ENCODE measurements at places on chromosomes 2 and 18.

GRCh38 chr2:8134473-8134932 is 547.4 kb upstream of the ID2 start:
- no peak for DNase-seq

DNA sequence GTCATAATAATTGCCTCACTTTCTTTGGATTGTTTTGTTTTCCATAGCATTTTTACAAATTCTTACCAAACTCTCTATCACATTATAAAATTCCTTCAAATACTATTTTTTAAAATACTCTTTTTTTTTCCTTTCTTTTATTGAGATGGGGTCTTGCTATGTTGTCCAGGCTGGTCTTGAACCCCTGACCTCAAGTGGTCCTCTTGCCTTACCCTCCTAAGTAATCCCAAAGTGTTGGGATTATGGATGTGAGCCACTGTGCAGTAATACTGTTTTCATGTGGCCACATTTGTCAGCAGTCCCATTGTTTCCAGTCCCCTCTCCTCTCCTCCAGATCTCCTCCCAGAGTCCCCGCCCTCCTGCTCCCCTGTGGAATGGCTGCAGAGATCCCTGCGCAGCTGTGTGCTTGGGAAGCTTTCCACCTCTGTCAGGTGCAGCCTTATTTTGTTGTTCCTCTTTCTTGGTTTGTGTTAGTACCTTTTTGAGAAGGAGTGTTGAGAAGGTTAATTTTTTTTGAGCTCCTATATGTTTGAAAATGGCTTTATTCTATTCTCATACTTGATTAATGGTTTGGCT is 227.3 kb downstream of the LOXHD1 start:
- DNase-seq: no peak

- DNase-seq: no peak
Measured at GRCh38 chr2:115084446-115084845, 642.0 kb downstream of the DPP10 start.

DNA sequence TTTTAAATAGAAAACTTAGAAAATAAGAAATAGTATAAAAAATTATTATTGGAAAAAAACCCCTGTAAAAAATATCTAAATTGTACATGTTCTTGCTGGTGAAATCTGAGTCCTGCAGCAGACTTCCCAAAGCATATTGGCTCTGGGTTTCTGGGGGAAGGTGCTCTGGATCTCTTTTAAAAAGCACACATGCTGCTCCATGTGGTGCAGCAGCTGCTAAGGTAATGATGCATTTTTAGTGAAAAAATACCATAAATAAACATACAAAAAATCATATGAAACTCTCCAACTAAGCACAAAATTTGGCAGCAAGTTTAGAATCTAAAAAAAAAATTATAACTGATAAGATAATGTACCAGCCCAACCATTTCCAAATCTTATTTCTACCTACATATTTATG is 216.5 kb downstream of the GPD2 start:
- DNase-seq: no peak

DNA sequence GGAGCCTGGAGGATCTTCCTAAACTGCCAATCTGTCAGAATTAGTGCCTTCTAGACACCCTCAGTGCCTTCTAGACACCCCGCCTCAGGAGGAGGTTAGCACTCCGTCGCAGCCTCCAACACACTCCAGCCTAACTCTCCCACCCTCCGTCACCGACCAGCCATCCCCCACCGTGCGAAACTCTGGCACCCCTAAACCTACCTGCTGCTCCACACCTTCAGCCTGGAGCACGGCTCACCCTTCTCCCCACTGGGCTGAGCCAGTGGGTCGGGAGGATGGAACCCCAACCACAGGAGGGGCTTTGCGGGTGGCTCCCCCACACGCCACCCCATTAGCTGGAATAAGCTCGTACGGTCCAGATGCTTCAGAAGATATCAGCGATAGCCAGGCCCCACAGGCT is 468.9 kb upstream of the HS6ST1 start:
- no peak for DNase-seq

GRCh38 chr2:45003579-45004551 is 5.4 kb downstream of the SIX2 start:
- DNase-seq: no peak

GRCh38 chr2:112876971-112877361 is 34.0 kb upstream of the IL37 start:
- DNase-seq: no peak

DNA sequence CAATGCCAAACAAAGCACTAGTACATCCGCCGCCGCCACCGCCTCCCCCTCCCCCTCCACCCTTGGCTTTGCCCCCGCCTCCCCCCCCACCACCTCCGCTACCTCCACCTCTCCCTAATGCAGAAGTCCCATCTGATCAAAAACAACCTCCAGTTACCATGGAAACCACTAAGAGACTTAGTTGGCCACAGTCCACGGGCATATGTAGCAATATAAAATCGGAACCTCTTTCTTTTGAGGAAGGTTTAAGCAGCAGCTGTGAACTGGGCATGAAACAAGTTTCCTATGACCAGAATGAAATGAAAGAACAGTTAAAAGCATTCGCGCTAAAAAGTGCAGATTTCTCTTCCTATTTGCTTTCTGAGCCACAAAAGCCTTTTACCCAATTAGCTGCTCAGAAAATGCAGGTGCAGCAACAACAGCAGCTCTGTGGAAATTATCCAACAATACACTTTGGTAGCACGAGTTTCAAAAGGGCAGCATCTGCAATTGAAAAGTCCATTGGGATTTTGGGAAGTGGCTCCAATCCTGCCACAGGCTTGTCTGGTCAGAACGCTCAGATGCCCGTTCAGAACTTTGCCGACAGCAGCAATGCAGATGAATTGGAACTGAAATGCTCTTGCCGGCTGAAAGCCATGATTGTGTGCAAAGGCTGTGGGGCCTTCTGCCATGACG is 168.0 kb downstream of the ASXL3 start:
- DNase-seq: no peak

- no peak for DNase-seq
Measured at GRCh38 chr18:56841836-56842235, 190.7 kb downstream of the WDR7 start.

- no peak for DNase-seq
Measured at GRCh38 chr2:11680901-11681721, 11.1 kb upstream of the NTSR2 start.

- no peak for DNase-seq
Measured at GRCh38 chr18:71443706-71444480, 1100.2 kb downstream of the CBLN2 start.

DNA sequence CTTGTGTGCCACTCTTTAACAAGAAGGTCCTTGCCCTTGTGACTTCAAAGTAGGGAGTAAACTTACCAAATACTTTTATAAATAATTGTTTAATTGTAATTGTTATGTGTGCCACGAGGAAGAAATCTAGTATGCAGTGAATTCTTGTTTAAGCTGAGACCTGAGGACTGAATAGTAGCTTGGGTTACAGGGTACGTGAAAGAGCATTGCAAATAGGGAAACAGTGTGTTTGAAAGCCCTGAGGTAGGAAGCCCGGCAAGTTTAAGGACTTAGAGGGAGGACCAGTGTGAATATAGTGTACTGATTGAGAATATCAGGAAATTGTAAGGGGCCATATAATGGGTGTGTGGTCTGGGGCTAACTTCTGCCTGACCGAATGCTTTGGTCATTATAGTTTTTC is 26.2 kb downstream of the PHLPP1 start:
- DNase-seq: no peak
